ENCODE measurements at places on chromosomes 5 and 9.
A peak's percentile ranks its signal among the peaks of the same experiment; 100 is the strongest.

- no peak for DNase-seq
These were observed 247.0 kb downstream of the TRPM3 start for GRCh38 chr9:70874451-70874850.

- DNase-seq: no peak
These were observed 103.1 kb downstream of the FBN2 start for GRCh38 chr5:128434993-128435392.

- DNase-seq: no peak
These were observed 14.7 kb downstream of the UBAC1 start for GRCh38 chr9:135946392-135946994.

DNA sequence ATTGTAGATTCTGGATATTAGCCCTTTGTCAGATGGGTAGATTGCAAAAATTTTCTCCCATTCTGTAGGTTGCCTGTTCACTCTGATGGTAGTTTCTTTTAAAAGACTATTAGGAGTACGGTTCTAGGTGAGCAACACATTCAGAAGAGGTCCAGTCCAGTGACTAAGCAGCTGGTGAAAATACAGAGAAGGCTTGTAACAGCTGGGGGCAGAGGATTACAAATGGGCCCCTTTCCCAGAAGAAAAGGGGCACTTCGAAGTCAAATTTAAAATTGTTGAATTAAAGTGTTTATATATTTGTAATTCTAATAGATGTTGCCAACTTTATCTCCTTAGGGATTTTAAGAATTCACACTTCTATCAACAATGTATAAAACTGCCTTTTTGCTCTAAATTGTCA is 720.5 kb downstream of the TLE4 start:
- DNase-seq: no peak

- no peak for DNase-seq
These were observed 280.2 kb downstream of the CDH12 start for GRCh38 chr5:22572941-22573340.

GRCh38 chr5:41747301-41747700 is 122.9 kb downstream of the OXCT1 start:
- DNase-seq: no peak

DNA sequence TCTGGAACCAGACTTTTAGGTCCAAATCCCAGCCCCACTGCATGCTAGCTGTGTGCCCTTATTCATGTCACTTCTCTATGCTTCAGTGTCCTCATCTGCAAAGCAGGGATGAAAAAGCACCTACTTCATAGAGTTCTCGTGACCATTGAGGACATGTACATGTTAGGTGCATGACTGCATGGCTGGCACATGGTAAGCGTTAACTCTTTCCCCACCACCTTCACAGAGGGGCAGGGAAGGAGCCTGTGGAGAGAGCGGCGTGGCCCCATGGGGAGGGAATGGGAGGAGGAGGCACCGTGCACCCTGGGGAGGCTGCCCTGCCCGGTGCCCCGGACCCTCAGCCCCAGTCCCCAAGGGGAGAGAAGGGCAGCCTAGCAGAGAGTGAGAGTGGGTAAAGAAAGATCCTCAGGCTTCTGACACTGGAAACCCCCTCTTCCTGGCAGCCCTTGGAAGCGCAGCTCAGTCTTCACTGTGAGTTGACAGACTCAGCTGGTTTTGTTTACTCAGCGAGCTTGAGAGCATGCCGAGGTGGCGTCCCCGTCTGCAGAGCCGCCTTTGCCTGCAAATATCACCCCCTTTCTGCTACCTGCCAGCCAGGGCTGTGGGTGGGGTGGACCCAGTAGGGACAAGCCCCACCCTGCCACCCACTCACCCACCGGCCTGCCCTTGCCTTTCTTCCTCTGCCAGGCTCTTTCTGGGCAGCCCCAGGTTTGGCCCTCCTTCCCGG is 10.6 kb upstream of the ANGPTL2 start:
- no peak for DNase-seq

- peak; percentile 29 for DNase-seq
These were observed 63.9 kb downstream of the SERINC5 start for GRCh38 chr5:80191991-80192398.

- no peak for DNase-seq
These were observed 1.7 kb downstream of the FST start for GRCh38 chr5:53481887-53482716.

GRCh38 chr5:111013011-111013410 is 58.5 kb upstream of the TSLP start:
- DNase-seq: no peak

DNA sequence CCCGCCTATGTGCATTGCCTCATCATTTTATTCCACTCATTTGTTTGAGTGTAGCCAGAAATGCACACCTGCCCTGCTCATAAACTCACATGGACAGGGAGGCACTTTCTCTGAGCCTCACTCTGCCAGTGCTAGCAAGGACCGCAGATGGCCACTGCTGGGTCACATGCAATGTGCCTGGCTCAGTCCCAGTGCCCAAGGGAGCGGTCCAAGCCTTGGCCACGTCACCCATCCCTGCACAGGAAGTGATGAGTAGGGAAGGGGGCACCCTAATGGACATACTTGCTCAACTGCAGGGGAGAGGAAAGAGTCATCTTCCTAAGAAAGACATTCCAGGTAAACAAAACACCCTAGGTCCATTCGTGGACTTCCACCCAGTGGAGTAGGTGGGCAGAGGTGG is 630.9 kb downstream of the IRX1 start:
- DNase-seq: no peak

DNA sequence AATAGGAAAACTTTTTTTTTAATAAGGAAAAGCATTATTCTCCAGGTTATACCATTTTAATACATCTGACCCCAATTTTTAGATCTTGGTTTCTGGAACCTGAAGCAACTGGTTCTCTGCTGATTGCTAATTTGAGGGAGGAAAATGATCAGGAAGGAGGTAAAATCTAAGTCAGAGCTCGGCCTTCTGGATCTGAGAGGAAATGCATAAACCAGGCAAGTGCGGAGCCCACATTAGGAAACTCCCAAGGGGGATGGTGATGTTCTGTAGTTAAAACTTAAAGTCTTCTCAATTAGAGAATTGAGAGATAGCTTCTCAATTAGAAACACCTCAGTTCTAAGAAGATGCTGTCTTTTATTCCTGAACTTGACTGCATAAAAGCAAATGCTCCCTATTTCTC is 113.5 kb downstream of the TSSK1B start:
- DNase-seq: no peak

GRCh38 chr9:2110036-2110435 is 94.9 kb downstream of the SMARCA2 start:
- no peak for DNase-seq

GRCh38 chr5:8184455-8185063 is 315.6 kb downstream of the MTRR start:
- DNase-seq: no peak

DNA sequence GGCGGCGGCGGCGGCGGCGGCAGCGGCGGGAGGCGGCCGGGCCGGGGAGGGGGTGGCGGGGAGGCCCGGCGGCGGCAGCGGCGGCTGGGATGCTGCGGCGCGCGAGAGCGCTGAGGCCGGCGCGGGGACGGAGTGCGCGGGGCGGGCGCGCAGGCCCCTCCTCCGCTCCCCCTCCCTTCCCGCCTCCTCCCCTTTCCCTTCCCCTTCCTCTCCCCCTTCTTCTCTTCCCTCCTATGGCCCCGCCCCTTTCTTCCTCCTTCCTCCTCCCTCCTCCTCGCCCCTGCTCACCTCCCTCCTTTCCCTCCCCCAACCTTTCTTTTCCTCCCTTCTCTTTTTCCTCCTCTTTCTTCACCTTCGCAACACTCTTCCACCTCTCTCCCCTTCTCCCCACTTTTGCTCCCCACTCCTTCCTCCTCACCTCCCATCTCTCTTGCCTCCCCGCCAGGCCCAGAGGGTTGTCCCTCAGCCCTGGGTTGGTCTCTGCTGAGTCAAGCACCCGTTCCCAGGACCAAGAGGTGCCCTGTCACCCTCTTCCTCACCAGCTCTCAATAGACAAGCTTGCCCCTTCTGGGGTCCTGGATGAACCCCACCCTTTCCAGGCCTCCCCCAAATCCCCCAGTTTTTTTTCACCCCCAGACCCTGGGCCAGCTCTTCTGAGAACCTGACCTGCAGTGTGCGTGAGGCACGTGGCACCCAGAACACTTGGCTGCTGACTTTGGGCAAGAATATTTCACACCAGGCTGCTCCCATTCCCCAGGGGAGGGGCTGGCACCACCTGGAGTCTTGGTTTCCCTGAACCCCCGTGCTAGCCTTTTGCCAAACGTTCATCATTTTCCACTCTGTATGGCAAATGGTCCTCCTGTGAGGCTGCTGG is at the start of gene SEMA4D:
Gene SEMA4D, minus strand, starts transcription at position 136 of the 874 bp plus-strand sequence. CDS start 92,657 bp downstream, outside the sequence.
- DNase-seq: no peak

GRCh38 chr5:66701244-66701643 is 105.1 kb downstream of the MAST4 start:
- no peak for DNase-seq

DNA sequence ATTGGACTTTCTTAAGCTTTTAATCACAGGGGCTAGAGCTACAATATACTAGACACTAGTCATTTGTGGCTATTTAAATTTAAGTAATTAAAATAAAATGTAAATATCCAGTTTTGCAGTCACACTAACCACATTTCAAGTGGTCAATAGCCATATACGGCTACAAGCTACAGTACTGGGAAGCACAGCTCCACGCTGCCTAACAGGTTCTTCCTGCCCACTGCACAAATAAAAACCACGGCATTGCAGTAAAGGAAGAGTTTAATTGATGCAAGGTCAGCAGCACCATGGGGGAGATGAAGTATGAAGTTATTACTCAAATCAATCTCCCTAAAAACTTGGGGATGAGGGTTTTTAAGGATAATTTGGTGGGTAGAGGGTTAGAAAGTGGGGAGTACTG is 134.1 kb downstream of the LURAP1L start:
- DNase-seq: no peak

- no peak for DNase-seq
These were observed 83.0 kb downstream of the CMYA5 start for GRCh38 chr5:79772651-79773050.

Data from stimulated activated CD8-positive, alpha-beta memory T cell treated with anti-CD3 and anti-CD28 coated beads, Interleukin-7, amount 100 ng/mL, for 1 hour (primary cell).